ENCODE measurements at places on chromosomes 11 and 22.

DNA sequence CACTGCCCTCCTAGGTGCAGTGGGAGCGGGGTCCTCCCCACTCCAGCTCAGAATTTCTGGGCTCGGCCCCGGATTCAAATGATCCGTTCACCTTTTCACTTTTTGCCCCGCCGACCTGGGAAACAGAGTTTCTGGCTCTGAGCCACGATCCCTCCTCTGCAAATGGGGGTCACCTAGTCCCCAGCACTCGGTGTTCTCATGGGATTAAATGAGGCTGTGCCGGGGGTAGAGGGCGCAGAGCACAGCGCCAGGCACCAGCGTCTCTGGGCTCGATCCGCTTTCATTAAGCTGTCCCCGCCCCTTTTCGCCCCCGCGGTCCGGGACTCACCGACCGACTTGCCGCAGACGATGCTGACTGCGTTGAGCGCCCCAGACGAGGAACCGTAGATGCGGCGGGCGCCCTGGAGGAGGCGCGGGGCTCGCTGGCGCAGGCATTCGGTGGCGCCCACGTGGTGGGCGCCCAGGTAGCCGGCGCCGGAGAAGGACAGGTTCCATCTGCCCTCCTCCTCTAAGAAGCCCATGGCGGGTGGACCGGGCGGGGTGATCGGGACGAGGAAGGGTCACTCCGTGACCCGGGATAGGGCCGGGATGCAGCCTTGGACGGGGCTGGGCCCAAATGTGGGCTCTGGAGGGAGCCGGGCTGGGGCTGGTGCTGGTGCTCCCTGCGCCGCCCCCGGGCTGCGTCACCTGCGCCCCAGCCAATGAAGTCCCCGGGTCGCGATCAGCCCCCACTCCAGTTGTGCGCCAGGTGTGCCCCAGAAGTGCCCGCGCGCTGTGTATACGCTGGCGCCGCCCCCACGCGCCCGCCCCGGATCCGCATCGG is at the start of gene PNPLA5:
TSS of gene PNPLA5 (minus strand) at position 654 of the 823 bp plus-strand sequence. CDS start at position 521, 133 bp downstream.
- DNase-seq: no peak

DNA sequence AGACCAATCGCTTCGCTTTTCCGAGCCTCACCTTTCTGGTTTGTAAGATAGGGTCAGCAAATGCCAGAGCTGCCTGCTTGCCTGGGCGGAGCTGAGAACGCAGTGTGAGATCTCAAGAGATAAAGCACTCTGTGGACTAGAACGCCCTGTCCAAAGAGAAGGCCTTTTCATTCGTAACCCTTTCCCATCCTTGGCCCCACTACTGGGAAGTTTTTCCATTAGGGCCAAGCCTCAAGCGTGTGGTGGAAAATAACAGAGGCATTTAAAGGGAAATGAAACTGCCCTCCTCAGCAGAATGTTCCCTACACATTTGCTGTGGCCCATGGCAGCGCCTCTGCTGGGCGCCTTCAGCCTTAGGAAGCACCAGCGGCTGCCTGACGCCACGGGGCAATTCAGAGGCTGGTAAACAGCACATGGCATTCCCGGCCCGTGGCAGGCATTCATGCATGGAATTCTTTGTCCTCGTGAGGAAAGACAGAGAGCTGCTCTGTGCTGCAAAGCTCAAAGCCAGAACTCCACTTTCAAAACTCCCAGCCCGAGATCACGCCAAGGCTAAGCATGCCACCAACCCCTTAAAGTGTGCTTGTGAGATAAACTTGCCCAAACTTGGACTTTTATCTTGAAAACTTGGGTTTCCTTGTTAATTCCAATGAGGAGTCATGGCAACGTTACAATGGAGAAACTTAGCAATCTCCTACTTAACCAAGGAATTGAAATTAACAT is 38.1 kb downstream of the AHNAK start:
- DNase-seq: peak; percentile 97

DNA sequence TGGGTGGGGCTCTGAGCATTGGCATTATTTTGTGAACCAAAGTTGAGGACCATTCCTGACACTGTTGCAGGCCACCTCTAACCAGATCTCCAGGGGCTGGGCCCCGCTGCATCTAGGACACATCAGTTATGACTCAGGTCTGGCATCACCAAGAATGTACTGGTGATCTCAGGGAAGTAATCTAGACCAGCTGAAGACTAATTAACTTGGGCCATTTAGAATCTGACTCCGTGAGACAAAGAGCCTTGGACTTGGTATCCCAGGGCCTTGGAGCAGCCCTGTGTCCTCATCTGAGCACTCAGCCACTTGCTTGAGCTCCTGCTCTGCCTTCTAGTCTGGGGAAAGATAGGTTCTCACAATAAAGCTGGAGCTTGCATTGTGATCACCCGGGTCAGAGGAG is 200.6 kb downstream of the KIRREL3 start:
- DNase-seq: no peak

GRCh38 chr22:37337204-37337943 is 55.1 kb downstream of the CYTH4 start:
- no peak for DNase-seq

DNA sequence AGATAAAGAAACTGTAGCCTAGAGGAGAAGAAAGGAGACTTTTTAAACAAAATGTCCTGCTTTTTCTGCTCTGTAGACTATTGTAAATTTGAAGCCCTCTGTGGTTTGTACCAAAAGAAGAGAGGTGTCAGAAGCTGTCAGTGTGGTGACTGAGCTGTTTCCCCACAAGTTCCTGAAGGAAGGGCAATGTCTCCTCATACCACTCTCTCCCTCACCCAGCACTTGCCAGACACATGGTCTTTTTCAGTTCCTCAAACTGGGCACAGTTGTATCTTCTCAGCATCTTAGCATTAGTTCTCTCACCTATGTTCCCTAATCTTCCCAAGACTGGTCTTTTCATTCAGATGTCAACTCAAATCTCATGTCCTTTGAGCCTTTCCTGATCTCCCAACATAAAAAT is 4.3 kb downstream of the BCO2 start:
- no peak for DNase-seq

DNA sequence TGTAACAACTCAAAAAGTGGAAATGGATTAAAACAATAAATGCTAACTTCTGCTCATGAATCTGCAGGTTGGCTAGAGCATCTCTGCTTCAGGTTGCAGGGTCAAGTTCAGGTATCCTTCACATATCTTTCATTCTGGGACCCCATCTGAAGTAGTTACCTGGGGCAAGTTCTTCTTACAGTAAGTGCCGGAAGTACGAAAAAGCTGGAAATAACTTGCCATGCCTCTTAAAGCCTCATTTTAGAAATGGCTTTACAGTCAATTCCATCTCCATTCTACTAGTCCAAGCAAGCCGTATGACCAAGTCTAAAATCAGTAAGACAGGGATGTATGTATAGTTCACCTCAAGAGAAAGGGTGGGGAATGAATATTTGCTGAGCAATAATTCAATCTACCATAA is 93.7 kb downstream of the FCHSD2 start:
- DNase-seq: no peak

DNA sequence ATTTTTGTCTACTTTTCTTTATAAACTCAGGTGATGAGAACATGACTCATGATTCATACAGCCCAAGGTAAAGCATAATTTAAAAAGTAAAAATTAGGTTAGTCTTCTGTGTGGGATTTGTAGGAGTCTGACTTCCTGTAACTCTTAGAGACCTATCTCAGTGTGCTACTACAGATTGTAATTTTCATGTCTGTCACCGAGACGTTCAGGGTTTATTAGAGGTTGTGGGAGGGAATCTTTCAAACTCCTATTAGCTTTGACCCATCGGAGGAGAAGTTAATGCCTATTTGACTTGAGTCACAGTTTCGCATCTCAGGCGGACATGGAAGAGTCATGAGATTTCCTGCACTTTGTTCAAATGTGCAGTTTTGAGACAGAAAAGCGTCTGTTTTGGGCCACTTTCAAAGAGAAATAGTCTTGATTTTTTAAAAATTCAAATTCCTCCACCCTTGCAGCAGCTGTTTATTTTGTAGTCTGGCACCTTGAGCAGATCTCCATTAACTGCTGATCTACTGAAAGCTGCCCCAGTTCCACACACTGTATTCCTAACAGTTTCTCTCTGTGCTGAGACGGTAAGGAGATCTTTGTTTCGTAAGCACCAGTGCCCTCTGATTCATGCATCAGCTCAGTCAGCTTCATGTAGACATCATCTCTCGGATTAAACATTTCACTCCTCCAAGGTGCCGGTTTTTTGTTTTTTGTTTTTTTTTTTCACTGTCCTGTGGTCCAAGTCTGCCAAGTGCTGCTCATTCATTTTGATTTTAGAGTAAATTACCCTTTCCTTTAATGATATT is 24.3 kb downstream of the ALKBH3 start:
- no peak for DNase-seq

GRCh38 chr11:126523441-126524205 is 168.1 kb downstream of the ST3GAL4 start:
- DNase-seq: no peak

GRCh38 chr11:102064316-102064715 is 17.1 kb downstream of the CFAP300 start:
- DNase-seq: no peak

GRCh38 chr22:40857309-40857855 is 434 bp downstream of the XPNPEP3 start:
- no peak for DNase-seq

DNA sequence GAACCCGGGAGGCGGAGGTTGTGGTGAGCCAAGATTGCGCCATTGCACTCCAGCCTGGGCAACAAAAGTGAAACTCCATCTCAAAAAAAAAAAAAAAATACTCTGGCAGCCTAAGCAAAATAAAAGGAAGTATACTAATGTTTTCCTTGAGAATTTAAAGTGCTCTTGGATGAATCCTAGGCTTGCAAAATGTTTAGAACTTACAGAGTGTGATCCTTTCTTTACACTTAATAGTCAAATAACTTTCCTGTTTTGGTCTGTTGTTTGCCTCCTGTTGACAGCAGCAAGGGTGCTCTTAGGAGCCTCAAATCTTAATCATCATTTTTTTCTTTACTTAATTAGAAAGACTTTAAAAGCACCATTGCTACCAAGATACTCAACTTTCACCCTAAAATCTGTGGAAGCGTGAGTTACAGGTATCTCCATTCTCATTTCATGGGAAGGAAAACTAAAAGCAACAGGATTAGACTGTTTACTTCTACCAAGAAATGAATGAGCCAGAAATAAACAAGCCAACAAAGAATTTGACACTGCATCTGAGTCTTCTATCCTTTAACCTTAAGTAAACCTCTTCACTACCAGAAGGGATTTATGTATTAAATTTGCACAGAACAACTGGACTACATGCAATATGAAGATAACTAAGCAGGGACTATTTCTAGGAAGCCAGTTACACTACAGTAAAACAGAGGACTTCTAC is 38.7 kb upstream of the CRTAM start:
- DNase-seq: no peak

DNA sequence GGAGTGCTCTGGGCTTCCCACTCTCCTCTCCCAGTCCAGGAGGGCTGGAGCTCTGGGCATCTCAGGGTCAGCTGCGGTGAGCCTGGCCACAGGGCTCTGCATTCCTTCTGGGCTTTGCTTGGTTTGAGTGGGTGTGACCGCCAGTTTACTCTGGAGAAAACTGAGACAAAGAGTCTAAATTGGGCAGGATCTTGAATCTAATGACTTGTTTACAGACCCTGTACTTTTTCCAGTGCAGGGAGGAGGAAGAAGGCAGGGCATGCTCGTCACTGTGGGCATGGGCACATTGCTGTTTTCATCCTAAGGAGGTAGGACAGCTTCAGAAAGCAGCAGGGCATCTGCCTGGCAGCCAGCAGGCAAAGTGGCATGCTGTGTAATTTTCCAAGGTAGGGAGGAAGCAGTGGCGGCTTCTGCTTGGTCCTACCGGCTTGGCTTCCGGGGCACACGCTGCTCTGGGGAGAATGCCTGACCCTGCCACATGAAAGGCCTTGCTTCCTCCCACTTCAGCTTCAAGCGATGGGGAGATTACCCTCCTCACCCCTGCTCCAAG is 22.9 kb downstream of the FLI1 start:
- DNase-seq: no peak

- DNase-seq: no peak
Measured at GRCh38 chr11:67664213-67664585, 10.2 kb downstream of the ALDH3B2 start.

DNA sequence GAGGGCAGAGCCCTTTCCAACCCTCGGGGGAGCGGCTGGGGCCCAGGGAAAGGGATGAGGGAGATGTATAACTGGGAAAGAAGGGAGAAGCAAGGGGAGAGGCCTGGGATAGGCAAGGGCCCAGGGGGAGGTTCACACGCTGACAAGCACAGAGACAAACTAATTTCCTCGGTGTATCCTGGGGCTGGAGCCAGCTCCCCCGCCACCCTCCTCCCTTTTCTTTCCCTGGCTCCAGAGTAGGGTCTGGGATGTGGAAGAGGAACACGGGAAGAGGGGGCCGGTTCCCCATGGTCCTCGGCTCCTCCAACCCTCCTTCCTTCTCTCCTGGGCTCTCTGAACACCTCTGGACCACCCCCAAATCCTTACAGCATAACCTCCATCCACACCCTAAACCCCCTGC is 6.9 kb downstream of the CLCF1 start:
- DNase-seq: no peak

GRCh38 chr11:45436118-45436517 is 150.0 kb upstream of the SYT13 start:
- DNase-seq: no peak

- peak; percentile 86 for DNase-seq
Measured at GRCh38 chr22:46150034-46150654, at the start of gene PPARA. Gene PPARA, plus strand, starts transcription at chr22:46150526. Its CDS starts 47,858 bp downstream, at chr22:46198384.

DNA sequence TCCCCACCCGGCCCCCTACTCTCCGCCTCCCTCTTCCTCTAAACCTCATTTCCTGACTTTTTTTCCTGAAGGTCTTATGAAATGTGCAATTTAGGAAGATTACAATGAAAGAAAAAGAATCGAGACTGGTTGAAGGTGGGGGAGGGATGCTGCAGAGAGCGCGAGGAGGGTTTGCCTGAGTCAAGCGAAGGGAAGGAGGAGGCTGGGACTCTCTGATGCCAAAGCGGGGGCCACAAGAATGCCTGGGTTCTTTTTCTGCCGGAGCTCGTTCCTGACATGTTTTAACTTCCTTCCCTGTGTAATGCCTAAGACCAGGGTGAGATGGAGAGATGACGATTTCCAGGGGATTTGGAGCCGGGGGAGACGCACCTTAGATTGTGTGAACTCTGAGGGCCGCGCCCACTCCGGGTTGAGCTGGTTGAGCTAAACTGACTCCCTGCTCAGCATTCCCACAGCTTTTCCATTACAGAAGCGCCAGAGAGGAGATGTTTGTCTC is 270.5 kb upstream of the SORL1-AS1 start:
- DNase-seq: no peak

GRCh38 chr11:87589082-87589481 is 551.3 kb downstream of the TMEM135 start:
- DNase-seq: no peak

- DNase-seq: no peak
Measured at GRCh38 chr11:8178297-8178696, 9.5 kb upstream of the RIC3 start.

DNA sequence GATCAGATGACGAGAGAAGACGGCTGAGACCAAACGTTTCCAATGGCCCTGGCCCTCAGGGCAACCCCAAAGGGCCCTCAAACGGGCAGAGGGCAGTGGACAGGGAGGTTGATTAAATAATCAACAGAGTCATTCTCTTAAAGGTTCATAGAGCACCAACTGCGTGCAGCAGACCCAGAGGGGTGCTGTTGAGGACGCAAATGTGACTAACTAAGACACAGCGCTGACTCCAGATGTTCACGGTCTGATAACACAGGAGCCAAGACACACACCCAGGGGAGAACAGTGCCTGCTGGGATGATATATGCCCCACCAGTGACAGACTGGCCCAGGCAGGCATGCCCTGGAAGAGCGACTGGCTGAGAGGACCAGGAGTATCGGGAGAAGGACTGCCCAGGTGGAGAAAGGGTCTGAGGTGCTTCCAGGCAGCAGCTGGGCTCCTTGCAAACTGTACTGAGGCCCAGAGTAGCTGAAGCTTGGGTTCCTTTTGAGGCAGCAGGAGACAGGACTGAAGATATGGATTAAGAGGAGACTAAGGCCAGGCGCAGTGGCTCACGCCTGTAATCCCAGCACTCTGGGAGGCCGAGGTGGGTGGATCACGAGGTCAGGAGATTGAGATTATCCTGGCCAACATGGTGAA is 7.7 kb downstream of the VWCE start:
- DNase-seq: no peak

All from NCI-H526 (cell line).